ENCODE measurements at places on chromosomes 6 and 20.
A peak's percentile ranks its signal among the peaks of the same experiment; 100 is the strongest.

DNA sequence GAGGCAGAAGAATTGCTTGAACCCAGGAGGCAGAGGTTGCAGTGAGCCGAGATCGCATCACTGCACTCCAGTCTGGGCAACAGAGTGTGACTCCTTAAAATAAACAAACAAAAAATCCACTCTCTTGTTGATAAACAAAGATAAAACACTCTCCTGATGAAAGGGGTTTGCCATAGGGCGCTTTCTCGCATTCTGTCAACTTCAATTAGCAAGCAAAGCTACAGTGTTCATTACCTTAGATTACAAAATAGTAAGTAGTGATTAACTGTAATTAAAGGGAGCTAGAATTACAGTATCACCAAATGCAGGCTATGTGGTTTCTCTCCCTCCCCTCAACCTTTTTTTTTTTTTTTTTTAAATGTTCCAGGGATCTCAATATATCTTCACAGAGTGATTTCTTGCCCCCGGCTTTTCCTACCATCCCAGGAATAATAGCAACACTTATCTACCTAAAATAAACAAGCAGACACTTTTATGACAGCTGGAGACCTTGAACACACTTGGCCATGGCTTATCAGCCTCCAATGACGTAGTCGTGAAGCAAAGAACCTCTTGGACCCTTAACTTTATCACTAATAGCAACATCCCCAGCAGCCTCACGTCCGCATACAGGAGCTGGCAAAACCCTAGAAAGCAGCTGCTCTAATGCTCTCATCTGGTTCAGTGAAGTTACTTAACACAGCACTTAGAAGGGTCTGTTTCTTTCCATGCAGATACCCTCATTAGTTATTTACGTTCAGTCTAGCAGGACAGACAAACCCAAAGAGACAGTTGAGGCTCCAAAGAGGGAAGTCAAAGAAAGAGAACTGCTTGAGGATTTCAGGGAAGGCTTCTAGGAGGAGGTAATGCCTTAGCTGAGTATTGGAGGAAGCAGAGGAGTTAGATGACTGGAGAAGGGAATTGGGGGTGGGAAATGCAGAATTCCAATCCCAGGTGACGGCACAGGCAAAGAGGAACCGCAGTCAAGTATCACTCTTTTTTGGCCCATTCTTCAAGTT is 37.9 kb upstream of the NEDD9 start:
- no peak for DNase-seq

GRCh38 chr6:75291331-75291730 is 6.7 kb upstream of the TMEM30A start:
- DNase-seq: no peak

- DNase-seq: no peak
These were observed 7.1 kb downstream of the CDKAL1 start for GRCh38 chr6:20541382-20541781.

DNA sequence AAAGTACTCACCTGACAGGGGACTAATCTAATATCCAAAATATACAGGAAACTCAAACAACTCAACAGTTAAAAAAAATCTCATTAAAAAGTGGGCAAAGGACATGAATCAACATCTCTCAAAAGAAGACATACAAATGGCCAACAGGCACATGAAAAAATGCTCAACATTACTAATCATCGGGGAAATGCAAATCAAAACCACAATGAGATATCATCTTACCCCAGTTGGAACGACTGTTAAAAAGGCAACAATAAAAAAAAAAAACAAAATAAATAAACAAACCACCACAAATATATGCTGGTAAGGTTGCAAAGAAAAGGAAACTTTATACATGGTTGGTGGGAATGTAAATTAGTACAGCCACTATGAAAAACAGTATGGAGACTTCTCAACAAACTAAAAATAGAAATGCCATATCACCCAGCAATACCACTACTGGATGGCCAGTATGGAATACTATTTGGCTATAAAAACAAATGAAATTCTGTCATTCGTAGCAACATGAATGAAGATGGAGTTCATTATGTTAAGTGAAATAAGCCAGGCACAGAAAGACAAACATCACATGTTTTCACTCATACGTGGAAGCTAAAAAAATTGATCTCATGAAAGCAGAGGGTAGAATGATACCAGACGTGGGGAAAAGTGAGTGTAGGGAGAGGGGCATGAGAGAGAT is 6.6 kb downstream of the SIRPB2 start:
- no peak for DNase-seq

DNA sequence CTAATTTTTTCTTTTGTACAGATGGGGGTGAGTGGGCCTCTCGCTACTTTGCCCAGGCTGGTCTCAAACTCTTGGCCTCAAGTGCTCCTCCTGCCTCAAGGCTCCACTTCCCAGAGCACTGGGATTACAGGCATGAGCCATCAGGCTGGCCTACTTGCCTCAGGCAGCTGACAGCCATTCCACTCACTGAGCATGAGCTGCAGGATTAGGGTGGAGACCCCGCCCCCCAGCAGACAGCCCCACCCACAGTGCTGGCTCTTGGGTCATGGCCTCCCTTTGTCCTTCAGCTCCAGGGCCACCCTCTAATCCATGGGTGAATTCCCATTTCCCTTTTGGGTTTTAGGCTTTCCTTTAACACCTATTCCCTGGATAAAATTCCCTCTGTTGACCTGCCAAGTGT is 82.1 kb downstream of the BFSP1 start:
- DNase-seq: no peak

GRCh38 chr6:127216810-127217789 is 49.6 kb upstream of the RNF146 start:
- DNase-seq: no peak

GRCh38 chr20:59977086-59977485 is 18.9 kb downstream of the CDH26 start:
- no peak for DNase-seq

DNA sequence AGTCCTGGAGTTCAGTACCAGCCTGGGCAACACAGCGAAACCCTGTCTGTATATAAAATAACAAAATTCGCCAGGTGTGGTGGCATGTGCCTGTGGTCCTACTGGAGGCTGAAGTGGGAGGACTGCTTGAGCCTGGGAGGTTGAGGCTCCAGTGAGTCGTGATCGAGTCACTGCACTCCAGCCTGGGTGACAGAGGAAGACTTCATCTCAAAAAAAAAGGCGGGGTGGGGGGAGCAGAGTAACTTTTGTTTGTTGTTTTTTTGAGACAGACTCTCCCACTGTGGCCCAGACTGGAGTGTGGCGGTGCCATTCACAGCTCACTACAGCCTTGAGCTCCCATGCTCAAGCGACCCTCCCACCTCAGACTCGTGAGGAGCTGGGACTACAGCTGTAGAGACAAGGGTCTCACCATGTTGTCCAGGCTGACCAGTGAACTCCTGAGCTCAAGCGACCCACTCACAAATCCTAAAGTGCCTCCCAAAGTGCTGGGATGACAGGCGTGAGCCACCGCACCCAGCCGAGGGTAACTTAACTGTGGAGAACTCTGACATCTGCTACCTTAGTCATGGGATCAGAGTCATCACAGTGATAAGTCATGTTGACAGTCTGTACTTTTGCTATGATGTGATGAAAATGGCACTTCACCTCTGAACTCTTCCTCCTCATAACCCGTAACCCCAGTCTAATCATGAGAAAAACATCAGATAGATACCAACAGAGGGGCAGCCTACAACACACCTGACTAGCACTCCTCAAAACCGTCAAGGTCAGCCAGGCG is 16.5 kb downstream of the PEDS1 start:
- no peak for DNase-seq

- DNase-seq: no peak
These were observed 90.4 kb downstream of the FNDC1 start for GRCh38 chr6:159259441-159260125.

- DNase-seq: no peak
These were observed 144.4 kb downstream of the PHACTR3 start for GRCh38 chr20:59748619-59749191.

GRCh38 chr6:89145091-89145955 is 532 bp upstream of the PM20D2 start:
- peak; percentile 52 for DNase-seq

GRCh38 chr6:82589509-82590206 is 226.0 kb downstream of the TPBG start:
- no peak for DNase-seq

DNA sequence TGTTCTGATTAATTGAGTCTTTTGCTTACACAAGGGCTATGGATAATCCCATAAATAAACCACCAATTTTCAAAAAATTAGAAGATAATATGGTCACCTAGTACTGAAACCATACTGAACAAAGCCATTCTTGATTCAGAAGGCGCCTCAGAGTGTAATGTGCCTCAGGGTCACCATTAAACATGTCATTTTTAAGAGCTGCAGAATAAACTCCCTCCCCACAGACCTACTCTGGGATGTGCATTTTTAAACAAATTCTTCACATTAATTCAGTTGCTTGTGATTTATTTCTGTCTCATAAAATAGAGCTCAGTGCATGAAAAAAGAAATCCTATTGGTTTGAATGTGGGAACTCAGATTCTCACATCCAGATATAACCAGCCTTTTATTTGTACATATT is 202.1 kb upstream of the HEY2 start:
- DNase-seq: no peak

DNA sequence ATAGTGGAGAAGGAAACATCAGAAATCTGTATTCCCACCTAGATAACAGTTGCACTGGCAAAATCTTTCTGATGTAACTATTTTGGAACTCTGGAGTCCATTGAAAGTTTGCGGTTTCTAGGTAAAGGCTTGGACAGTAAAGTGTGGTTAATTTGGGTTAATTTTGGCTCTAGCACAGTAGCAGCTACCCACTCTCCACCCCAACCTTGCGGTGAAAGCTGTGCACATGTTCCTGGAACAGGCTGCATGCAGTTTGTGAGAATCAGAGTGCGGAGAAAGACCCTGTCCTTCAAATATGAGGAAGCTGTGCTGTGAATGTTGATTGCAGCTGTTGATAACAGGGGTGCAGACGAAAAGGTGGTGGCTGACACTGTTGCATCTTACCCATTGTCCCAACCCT is 38.4 kb downstream of the SMOC2 start:
- no peak for DNase-seq

DNA sequence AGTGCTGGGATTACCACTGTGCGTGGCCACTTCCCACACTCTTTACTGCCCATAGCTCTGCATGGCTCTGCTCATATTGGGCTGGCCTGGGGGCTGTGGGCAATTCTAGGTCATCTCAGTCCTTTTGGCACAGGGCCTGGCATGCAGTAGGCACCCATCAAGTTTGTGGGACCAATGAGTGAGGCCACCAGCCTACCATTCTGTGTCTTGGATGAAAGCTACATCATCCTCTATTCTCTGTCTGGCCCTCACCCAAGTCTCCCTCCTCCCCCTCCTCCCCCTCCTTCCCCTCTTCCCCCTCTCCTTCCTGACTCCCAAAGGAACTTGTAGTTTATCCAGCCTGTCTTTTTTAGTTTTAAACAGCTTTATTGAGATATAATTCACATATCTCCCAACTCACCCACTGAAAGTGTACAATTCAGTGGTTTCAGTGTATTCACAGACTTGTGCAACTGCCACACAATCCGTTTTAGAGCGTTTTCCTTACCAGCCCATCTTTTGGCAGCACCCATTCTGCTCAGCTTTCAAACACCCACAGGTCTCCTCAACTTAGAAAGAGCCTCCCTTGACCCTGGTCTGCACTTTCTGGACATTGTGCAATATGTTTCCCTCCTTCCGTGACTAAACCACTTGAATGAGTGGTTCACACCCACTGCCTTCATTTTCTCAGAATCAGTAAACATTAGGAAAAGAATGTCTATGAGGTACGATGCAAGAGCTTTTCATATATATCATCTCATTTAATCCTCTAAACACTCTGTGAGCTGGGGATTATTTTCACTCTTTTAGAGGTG is 21.5 kb upstream of the MRPS18A start:
- DNase-seq: no peak

DNA sequence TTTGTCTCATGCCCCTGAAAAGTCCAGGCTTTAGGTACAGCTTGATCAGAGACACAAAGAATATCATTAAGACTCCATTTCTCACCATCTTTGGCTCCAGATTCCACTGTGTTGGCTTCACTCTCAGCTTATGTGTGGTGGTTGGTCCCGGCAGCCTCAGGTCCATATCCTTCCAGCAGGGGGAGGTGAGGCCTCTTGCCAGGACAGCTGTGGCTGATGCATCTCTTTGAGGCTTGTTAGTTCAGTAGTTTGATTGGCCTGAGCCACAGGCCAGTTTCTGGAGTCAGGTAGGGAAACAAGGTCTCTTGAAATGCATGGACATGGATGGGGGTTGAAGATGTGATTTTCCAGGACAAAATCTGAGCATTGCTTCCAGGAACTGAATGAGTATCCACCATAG is 62.4 kb downstream of the JAG1 start:
- DNase-seq: no peak

- DNase-seq: no peak
These were observed 128.3 kb upstream of the MAP3K7 start for GRCh38 chr6:90715093-90715655.

DNA sequence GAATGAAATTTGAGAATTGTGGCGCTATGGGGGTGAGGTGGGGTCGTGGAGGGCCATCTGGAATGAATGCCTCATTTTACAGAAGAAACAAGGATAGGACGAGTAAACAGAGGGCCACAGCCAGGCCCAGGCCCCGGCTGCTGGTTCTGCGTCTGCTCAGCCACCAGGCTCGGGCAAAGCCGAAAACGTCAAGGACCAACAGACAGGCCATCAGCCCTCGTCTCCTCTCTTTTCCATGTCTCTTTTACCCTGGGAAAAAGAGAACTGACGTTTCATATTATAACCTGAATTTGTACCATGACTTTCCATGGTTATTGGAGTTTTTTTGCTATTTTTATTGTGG is 212.4 kb upstream of the ARID1B start:
- DNase-seq: no peak

DNA sequence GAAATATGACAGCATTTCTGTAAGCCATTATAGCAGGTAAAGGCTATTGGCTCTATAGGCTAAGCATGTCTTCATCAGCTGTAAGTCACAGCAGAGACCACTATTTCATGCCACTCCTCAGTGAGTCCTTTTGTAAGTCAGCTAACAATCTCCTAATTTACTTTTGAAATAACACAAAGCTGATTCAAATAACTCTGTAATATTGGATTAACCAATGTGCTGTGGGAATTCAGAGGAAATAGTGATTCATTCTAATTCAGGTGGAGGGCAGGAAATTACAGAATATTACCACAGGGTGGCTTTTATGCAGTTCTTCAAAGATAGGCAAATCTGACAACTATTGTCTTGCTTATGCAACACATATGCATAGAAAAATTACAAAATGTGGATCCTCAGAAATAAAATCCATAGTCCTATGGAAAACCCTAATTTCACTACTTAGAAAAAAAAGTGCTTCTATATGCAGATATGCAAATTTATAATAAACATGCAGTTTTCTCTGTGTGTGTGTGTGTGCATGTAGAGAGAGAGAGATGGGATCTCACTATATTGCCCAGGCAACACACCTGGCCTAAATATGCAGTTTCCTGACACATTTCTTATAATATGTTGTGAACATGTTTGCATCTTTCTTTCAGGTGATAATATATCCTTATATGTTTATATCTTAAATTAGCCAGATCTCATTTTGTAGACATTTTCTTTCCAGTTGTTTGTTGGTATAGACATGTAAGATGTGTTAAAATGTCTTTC is 4.8 kb upstream of the SMIM28 start:
- DNase-seq: no peak

- DNase-seq: no peak
These were observed 18.7 kb downstream of the SESN1 start for GRCh38 chr6:109075934-109076333.

- peak; percentile 41 for DNase-seq
These were observed 6.4 kb downstream of the MYLK4 start for GRCh38 chr6:2744209-2744771.

Data from NCI-H510A treated with DMSO at 0.1 percent for 48 hours (cell line).